ENCODE measurements at places on chromosomes 16 and 17.
A peak's percentile ranks its signal among the peaks of the same experiment; 100 is the strongest.

- no peak for DNase-seq
Measured at GRCh38 chr16:13767215-13767614, 152.7 kb upstream of the ERCC4 start.

GRCh38 chr16:23741675-23742303, 13.0 kb upstream of the CHP2 start:
- no peak for DNase-seq

DNA sequence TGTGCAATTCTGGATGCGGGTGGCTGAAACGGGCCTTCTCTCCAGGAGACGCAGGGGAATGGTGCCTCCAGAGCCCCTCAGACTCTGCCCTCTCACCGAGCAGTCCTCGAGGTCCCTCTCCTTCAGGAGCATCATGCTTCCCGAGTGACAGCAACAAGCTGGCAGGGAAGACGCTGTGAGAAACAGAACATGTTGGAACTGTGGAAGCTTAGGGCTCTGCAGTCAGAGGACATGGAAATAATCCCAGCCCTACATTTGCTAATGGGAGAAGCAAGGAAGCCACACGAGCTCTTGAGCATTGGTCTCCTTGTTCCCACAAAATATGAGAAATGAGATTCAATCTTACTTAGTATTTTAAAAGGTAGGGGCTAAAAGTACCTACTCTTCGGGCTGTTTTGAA, 115.0 kb downstream of the DYNLRB2 start:
- DNase-seq, result no peak

- DNase-seq, result no peak
Measured at GRCh38 chr16:58393138-58393504, 850 bp downstream of the GINS3 start.

DNA sequence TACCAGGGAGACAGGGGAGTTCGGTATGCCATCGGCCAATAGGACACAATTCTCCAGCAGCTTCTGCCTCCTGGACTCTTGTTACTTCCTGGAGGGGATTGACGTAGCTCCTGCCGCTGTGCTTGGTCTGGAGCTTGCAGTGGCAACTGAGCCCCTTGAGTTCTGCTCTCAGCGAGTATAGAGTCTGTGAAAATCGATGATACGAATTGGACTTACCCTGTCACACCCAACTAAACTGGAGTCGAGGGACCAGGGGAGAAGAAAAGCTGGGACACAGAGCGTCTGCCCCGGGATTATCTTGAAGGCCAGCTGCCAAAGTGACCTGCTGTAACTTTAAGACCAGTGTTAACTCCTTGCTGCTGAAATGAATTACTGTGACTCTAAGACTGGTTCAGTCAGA, 22.2 kb downstream of the SEC14L1 start:
- DNase-seq, result peak; percentile 33

DNA sequence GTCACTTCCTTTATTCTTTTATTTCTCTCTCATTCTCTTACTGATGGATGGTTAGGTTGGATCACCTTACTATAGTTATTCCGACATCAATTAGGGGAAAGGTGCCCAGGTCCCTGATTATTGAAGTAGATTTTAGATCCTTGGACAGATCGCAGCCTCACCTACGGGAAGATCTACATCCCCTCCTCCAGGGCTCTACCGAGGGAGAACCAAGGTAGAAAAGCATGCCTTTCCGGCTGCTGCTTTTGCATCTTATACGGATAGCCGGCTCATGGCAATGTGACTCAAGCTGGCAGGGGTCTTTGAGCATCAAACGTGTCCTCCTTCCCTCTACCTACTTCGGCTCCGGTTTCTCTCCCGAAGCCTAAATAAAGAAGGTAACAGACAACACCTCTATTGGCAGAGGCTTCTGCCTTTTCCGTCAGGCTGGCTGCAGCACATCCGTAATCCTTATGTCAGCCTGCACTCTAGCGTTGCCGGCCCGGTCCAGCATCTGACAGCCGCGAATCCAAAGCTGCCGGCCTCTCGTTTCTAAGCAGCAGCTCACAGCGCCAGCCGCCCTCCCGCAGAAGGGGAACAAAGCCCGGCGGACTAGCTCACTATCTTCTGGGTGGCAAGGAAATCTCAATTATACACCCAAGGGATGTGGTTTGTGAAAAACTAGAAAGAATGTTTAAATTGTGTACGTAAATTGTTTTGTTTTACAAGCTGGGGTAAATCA, 46.9 kb downstream of the IRX6 start:
- DNase-seq, result peak; percentile 85

- no peak for DNase-seq
Measured at GRCh38 chr16:69501956-69502745, 63.6 kb upstream of the NFAT5 start.

DNA sequence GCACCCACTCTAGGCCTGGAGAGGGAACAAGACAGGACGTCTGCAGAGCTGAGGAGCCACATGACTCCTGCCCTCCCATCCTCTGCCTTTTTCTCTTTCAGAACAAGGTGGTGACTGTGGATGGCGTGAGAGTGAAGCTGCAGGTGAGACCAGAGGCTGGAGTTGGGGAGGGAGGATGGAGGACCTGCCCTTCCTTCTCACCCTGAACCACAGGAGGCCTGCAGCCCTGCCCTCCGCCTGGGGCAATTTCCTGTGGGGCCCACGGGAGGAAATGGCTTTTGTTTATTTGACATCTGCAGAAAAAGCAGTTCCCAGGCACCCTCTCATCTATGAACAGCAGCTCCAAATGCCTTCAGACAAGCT, 5.1 kb downstream of the RAB37 start:
- DNase-seq, result no peak

DNA sequence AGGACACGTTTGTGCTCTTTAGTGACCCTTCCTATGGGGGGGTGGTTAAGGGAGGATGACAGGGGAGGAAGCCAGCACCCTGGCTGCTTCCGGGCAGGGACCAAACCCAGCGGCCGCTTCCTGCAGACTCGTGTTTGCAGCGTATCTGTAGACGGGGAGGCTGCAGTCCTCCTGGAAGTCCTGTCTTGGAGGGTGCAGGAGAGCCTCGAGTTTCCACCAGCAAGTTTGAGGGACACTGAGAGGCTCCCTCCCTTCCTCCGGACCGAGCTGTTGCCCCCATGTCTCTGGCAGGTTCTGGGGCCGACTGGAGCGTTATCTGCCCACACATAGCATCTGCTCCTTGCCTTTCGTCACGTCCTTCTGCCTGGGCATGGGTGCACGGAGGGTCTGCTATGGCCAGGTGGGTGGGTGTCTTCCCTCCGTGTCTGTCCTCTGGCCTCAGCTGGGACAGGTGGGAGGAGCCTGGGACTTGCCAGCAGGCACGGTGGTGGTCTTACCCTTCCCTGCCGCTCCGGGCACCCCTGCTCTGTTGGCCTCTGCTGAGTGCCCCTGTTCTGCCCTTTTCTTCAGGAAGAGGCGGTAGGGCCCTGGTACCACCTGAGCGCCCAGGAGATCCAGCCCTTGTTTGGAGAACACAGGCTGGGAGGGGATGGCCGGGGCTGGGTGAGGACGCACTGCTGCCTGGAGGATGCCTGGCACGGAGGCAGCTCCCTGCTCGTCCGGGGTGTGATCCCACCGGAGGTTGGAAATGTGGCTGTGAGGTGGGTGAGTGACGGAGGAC, 8.8 kb downstream of the ENGASE start:
- DNase-seq, result peak; percentile 20

DNA sequence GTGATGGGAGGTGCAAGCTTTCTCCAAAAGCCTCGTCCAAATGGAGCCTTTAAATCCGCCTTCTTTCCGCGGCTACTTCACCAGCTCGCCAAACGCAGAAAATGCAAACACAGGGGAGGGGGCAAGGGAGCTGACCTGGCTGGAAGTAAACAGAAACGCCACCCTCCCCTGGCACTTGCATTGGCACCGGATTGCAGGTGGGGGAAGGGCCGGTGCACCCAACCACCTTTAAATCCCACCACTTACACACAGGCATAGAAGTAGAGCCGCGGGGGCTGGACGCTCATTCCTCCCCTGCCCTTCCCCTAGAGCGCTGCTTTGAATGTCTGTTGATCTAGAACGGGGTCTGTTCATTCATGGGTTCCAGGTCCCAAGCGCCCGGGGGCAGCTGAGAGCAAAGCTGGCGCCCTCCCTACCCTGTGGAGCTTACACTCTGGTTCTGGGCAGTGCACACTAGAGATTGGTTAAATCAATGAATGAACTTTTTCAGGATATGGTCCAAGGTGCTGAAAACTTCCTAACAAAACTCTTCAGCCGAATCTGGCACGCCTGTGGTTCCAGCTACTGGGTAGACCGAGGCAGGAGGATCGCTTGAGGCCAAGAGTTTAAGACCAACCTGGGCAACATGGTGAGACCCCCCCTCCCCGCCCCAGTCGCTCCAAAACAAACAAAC, 920 bp upstream of the ZCCHC14 start:
- DNase-seq, result no peak

GRCh38 chr17:73201215-73202069, 8.6 kb downstream of the COG1 start:
- peak; percentile 41 for DNase-seq

- no peak for DNase-seq
Measured at GRCh38 chr17:70157151-70157550, 12.2 kb upstream of the KCNJ2 start.

- DNase-seq, result no peak
Measured at GRCh38 chr16:24509536-24509935, 29.8 kb upstream of the RBBP6 start.

GRCh38 chr16:83931556-83931955, 21.5 kb upstream of the OSGIN1 start:
- no peak for DNase-seq

GRCh38 chr16:61813339-61813738, 222.9 kb downstream of the CDH8 start:
- no peak for DNase-seq

DNA sequence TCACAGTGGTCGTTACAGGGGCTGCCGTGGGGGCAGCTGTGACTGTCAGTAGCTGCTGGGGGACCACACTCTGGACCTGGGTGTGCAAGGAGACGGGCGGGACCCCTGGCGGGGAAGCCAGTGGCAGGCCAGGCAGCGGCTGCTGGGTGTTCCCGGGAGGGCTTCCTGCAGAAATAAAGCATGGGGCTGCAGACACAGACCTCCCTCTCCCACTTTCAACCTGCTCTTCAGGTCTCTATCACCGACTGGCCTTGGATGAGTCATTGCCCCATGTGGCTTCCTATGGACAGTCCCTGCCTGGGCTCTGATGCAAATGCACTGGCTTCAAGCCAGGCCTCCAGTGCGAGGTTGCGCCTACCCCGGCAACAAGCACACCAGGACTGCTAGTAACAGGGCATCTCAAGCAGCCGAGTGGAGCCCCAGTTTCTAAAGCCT, 17.2 kb downstream of the SREBF1 start:
- peak; percentile 74 for DNase-seq

DNA sequence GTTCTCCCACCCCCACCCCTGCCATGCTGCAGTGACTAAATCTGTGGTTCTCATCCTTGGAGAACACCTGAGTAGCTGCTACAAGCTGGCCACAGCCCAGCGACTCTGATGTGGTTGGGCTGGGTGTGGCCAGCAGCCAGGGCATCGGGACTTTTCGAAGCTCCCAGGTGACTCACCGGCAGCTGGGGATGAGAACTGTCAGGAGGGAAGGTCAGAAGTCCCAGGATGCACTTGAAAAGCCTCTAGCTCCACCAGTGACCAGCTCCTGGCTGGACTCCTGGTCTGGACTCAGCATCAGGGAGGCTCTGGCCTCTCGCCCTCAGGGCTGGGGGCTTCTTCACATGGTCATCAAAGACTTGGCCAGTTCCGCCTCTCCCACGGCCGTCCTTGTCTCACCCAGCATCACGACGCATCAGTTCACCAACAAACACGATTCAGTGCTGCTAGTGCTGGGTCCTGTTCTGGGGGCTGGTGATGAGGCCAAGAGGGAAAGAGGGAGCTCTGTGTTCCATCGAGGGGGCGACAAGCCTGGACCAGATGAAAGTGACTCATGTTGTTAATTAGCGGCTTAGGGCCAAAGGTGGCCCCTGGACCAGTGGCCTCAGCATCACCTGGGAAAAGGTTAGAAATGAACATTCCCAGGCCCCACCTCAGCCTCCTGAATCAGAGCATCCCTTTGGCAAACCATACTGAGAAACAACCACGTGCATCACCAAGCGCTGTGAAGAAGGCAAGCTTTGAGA, 3.9 kb upstream of the C17orf99 start:
- no peak for DNase-seq

All from left ventricle myocardium superior (tissue), 1 donor.